Immature natural killer cell (primary cell): ENCODE measurements at places on chromosomes 3 and 15. TPM values are rescaled to one million over a fixed set of nuclear protein-coding genes. Genes with fewer than 3 reads are reported as not detected.

DNA sequence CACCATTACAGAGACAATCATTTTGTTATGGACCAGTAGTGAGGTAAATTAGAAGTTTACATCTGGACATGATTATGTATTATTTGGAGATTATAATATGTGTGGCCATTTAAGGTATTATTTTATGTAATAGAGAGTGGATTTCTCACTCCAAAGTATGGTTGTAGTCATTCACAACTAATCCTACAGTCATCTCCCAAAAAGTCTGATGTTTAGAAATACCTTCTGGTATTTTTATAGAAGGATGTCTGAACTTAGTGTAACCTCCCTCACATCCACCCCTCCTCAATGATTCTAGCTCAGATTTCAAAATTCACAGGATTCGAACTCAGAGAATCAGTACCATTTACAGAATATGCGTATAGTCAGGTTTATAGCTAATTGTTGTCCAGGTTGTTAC, 346.6 kb upstream of the MEIS2 start:
- H3K4me1 ChIP-seq: no peaks in the 10 kb centered on the region
- H3K4me3 ChIP-seq: no peak overlapping the region
- no peak for DNase-seq
- H3K36me3 ChIP-seq: no peaks in the 10 kb centered on the region
- H3K27me3 ChIP-seq: no peaks in the 10 kb centered on the region
- H3K27ac ChIP-seq: no peak overlapping the region

DNA sequence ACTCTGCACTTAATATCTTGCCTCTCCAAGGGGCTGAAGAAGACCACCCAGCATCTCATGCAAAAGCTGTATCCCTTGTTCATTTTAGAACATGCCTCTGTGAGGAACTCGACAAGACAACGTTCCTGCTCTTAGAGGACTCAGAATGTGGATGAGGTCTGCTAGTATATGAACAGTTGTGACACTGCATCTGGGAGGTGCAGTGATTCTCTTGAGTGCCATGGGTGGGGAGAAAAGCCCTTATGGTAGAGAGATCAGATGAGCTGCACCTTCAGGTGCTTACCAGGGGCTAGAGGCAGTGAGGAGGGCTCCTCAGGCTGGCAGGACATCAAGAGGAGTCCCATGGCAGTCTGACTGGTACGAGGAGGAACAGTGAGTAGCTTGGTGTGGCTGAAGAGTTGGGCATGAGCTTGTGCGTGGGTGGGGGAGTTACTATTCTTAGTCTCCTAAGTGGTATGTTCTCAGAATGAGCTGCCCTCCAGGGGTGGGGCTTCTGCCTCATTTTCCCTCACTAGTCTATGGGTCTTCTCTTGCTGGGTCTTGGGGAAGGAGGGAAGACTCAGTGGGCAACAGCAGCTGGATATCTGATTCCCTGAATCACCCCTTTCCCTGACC, 56.7 kb upstream of the ATP2B2 start:
- DNase-seq: no peak
- no peak overlapping the region for H3K27ac ChIP-seq
- peaks cover 13% of the 10 kb centered on the region for H3K27me3 ChIP-seq
- peaks cover 7% of the 10 kb centered on the region for H3K4me1 ChIP-seq
- no peak overlapping the region for H3K4me3 ChIP-seq
- H3K36me3 ChIP-seq: no peaks in the 10 kb centered on the region

Gene BCL2A1
- 12.2 TPM for polyA plus RNA-seq

DNA sequence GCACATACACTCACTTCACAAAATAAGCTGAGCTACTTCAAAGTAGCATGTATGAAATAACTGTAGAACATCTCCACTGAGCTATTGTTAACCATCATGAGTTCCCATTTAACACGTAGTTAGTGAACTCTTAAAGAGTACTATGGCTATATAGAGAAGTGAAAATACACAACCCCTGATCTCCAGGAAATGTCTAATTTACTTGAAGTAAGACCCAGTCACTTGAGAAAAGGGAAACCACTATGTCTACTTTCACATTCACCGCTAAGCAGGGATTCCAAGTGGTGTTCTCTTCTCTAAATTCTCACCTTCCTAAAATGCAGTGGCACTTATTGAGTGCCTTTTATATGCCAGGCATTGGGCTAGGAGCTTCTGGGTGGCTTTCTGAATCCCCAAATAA, 35.0 kb upstream of the COLQ start:
- H3K27me3 ChIP-seq: no peaks in the 10 kb centered on the region
- DNase-seq: peak; percentile 34
- peak overlapping the region; percentile 77 for H3K4me3 ChIP-seq
- H3K36me3 ChIP-seq: peaks cover 5% of the 10 kb centered on the region

DNA sequence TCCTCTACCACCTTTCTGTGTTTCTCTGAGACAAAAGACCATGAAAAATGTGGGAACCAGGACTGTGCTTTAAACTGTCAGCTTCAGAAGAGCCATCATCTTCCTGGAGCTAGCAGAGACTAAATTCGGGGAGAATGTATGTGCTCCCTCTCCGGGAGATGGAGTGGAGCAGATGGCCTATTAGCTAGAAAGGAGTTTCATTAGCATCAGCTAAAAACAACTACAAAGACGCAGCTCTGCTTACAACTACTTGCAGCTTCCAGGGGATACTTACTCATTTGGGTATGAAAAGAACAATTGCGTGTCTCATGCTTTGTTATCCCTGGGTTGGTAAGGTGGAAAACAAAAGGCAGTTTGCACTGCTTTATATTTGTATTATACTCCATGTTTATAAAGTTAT, 159.6 kb downstream of the MFSD1 start:
- H3K27me3 ChIP-seq: peaks cover 4% of the 10 kb centered on the region
- no peaks in the 10 kb centered on the region for H3K4me1 ChIP-seq
- peaks cover 3% of the 10 kb centered on the region for H3K36me3 ChIP-seq

- no peak overlapping the region for H3K4me3 ChIP-seq
- H3K27ac ChIP-seq: no peak overlapping the region
- peaks cover 5% of the 10 kb centered on the region for H3K27me3 ChIP-seq
- no peak for DNase-seq
- no peaks in the 10 kb centered on the region for H3K36me3 ChIP-seq
Measured at GRCh38 chr3:161413127-161413854, 42.0 kb upstream of the SPTSSB start.

DNA sequence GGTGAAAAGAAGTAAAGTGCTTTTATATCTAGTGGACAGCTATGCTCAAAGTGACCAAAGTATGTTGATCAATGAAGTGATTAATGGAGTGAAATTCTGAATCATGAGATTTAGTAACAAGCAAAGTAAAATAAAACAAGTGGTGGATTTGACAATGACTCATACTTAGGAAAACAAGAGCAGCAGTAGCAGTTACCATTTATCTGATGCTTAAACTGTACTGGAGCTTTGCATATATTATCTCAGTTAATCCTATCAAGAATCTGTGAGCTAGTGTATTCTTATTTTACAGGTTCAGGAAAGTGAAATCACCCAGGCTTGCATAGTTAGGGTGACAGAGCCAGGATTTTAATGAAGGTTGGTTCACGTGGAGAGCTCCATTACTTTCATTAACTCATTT, 50.6 kb upstream of the SPATA16 start:
- no peaks in the 10 kb centered on the region for H3K4me1 ChIP-seq
- H3K27ac ChIP-seq: no peak overlapping the region
- no peaks in the 10 kb centered on the region for H3K36me3 ChIP-seq
- no peak for DNase-seq

- H3K27me3 ChIP-seq: no peaks in the 10 kb centered on the region
- H3K4me1 ChIP-seq: no peaks in the 10 kb centered on the region
- peaks cover 11% of the 10 kb centered on the region for H3K36me3 ChIP-seq
- H3K27ac ChIP-seq: no peak overlapping the region
- H3K4me3 ChIP-seq: no peak overlapping the region
- DNase-seq: no peak
Measured at GRCh38 chr15:52579852-52580251, 11.0 kb upstream of the ARPP19 start.

- peaks cover 30% of the 10 kb centered on the region for H3K36me3 ChIP-seq
- DNase-seq: no peak
Measured at GRCh38 chr3:121651684-121652083, 9.0 kb downstream of the HCLS1 start.

Gene PEX5L
- polyA plus RNA-seq: not detected

GRCh38 chr15:48842501-48842900, 31.6 kb upstream of the CEP152 start:
- no peaks in the 10 kb centered on the region for H3K36me3 ChIP-seq
- DNase-seq: no peak
- H3K4me1 ChIP-seq: no peaks in the 10 kb centered on the region
- H3K27me3 ChIP-seq: peaks cover 4% of the 10 kb centered on the region
- H3K27ac ChIP-seq: no peak overlapping the region

DNA sequence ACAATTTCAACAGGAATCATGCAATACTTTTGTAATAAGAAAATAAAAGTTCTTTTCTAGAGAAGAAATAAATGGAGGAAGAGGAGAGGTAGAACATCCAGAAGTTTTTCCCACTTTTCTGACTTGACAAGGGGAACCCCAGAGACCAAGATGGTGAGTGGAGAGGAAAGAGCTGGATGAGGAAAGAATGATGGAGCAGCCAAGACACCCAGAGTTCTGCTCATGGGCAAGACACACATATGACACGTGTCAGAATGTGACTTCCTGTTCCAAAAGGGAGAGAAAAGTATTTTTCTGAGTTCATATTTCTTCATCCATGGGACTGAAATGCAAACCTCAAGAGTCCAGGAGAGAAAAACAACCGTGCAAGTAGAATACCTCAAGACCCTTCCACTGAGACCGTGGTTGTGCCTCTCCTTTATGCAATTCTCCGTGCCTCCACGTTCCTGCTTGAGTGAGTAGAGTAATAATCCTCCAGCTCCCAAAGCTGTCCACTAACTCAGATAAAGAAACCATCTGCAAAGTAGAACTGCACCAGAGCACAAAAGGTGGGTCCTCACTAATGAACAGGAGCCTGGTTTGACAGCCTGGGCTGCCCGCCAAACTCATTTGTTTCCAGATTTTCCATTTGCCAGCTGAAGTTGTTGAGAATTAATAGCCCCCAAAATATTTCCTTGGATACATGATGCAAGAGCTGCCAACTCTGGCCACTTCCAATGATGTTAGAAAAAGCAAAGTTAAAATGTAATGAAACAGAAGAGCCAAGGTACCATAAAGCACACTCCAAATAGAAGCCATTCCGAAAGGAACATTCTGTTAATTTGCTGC, 272.6 kb upstream of the IGF1R start:
- no peak for DNase-seq
- H3K27ac ChIP-seq: no peak overlapping the region
- H3K4me3 ChIP-seq: no peak overlapping the region
- H3K27me3 ChIP-seq: peaks cover 7% of the 10 kb centered on the region

DNA sequence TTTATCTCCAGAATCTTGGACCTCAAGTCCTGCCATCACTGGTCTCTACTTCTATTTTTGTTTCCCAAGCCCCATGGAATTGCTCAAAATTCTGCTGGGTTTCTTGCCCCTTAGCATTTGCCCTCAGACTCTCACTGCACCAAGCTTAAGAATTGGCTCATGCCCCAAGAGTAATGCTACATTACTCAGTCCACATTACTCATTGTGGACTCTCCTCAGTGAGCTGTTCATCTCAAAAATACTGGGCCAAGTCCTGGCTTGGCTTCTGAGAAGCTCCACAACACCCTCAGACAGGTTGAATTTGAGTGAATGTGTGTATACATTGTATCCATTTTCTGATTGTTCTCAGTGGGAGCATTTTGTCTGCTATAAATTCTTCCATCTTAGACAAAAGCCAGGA, 364.4 kb upstream of the ARHGEF26 start:
- no peak for DNase-seq
- no peaks in the 10 kb centered on the region for H3K36me3 ChIP-seq
- no peak overlapping the region for H3K27ac ChIP-seq
- no peaks in the 10 kb centered on the region for H3K4me1 ChIP-seq

DNA sequence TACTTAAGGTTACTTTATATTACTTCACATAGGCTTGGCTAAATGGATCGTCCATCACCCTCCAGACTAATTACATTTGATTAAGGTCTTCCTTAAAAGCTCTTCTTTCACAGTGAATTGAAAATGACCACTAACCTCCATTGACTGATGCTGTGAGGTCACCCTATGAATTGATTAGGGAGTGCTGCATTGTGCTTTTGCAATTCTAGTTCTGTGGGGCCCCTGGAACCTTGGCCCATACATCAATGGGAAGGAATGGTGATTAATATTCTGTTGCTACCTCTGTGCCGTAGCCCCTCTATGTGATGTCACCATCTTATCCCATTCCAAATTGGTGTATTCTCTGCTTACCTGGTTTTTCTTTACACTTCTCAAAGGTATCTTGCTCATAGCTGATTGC, 682.2 kb downstream of the SQOR start:
- DNase-seq: no peak
- H3K4me3 ChIP-seq: no peak overlapping the region
- no peaks in the 10 kb centered on the region for H3K4me1 ChIP-seq

Gene GP9
- not detected for polyA plus RNA-seq

DNA sequence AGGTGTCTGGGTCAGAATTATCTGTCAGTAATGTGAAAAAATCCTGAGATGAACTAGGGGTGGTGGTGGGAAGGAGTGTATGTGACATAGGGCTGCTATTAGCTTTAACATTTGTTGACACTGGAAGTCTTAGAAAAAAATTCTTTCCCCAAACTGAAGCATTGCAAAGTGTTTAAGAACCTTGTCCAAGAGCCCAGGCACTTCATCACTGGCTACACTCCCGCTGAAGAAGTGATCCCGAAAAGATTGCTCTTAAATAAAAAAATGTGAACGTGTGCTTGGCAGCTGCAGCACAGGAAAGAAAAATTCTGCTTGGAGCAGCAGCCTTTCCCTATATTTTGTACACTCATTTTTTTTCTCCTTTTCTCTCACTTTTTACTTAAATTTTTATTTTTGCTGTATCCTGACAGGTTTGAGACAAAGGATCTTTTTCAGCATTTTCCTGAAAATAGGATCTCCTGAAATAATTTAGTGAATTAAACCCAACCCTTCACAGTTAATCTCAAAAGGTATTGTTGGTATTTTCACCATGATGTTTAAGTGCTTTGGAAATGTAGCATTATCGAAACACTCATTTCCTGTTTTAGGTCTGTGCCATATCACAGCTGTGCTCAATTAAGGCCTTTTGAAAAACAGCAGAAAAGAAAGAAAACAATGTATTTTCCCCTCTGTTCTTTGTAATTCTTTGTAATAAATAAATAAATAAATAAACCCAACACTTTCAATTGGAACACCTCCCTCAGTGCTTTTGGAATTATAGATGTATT, 477.6 kb downstream of the ZNF385D start:
- H3K36me3 ChIP-seq: no peaks in the 10 kb centered on the region
- DNase-seq: no peak
- H3K27ac ChIP-seq: no peak overlapping the region
- no peaks in the 10 kb centered on the region for H3K4me1 ChIP-seq
- no peaks in the 10 kb centered on the region for H3K27me3 ChIP-seq

Gene PAQR5
- not detected for polyA plus RNA-seq
